ENCODE measurements at places on chromosomes 13 and 19.

GRCh38 chr13:34842466-34842865, 99.6 kb upstream of the NBEA start:
- no peak for DNase-seq

DNA sequence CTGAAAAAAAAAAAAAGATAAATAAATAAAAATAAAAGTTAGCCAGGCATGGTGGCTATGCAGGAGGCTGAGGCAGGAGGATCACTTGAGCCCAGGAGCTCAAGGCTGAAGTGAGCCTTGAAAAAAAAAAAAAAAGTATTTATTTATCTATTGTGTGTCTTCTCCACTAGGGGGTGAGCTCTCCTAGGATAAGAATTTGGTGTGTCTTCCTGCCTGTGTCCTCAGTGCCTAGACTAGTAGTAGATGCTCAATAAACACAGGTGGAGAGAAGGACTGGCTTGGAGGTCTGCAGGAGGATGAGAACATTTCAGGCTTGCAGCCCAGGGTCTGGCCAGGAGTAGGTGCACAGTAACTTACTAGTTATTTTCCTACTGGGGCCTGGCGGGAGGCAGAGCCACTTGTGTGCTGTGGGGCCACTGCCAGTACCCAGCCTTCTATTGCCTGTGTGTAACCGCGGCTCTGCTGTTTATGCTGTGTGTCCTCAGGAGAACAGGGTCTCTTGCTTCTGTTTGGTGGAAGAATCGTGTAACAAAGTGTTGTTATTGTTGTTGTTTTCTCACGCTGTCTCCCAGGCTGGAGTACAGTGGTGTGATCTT, 5.4 kb downstream of the LMTK3 start:
- no peak for DNase-seq

DNA sequence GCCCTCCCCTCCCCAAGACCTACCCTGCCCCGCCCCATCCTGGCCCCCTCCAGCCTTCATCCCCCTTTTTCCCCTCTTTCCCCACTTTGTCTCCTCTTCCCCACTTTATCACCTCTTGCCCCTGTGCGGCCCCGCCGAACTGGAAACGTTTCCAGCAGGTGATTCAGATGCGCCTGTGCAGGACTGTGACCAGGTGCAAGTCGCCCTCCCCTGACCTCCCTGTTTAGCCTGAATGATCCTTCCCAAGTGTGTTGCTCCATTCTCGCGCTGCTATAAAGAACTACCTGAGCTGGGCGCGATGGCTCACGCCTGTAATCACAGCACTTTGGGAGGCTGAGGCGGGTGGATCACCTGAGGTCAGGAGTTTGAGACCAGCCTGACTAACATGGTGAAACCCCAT, 25.9 kb downstream of the ZNF791 start:
- no peak for DNase-seq

DNA sequence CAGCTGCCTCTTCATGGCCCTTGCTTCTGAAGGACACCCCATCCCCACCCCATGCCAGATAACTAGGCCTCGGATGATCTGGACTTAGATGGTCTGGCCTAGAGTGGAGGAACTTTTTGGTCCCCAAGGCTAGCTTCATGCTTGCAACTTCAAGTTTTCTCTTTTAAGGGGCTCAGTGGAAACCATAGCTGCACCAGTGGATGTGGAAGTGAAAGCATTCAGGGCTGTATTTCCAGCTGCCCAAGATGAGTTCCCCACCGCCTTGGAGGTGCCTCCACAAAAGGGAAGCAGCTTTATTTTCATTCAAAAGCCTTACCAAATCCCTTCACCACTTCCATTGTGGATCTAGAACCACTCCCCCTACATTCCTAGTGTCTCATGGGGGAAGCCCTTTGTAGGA, 17.6 kb upstream of the GSX1 start:
- DNase-seq, result no peak

- no peak for DNase-seq
Measured at GRCh38 chr19:56732976-56733375, 61.4 kb upstream of the ZNF835 start.

DNA sequence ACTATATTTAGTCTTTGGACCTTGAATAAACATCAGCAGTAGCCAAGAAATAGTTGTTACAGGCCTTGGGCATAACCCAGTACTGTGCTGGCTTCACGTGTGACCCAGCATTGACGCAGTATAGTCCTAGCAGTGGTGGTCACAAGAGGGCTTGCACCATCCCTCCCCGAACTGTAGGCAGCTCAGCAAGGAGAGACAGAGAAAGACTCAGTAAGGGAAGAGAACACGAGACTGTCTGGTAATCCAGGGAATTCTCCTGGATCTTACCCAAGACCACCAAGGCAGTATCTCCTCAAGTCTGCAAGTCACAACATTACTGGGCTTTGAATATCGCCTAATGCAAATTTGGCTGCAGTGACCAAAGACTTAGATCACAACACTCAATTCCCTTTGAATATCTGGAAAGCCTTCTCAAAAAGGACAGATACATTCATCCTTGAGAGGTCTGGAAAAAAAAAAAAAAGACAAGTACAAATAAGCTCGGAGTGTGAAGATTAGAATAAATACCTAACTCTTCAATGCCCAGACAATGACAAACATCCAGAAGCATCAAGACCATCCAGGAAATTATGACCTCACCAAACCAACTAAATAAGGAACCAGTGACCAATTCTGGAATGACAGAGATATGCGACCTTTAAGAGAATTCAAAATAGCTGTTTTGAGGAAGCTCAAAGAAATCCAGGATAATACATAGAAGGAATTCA, 39.7 kb downstream of the CAB39L start:
- DNase-seq, result no peak

GRCh38 chr13:56700324-56700723, 440.4 kb upstream of the PRR20A start:
- DNase-seq, result no peak

GRCh38 chr13:43304449-43304848, 281.1 kb downstream of the DNAJC15 start:
- no peak for DNase-seq

GRCh38 chr13:28658796-28659620, at the start of gene POMP:
Gene POMP, plus strand, starts transcription at chr13:28659130. Its CDS starts 55 bp downstream, at chr13:28659185.
- peak; percentile 72 for DNase-seq

DNA sequence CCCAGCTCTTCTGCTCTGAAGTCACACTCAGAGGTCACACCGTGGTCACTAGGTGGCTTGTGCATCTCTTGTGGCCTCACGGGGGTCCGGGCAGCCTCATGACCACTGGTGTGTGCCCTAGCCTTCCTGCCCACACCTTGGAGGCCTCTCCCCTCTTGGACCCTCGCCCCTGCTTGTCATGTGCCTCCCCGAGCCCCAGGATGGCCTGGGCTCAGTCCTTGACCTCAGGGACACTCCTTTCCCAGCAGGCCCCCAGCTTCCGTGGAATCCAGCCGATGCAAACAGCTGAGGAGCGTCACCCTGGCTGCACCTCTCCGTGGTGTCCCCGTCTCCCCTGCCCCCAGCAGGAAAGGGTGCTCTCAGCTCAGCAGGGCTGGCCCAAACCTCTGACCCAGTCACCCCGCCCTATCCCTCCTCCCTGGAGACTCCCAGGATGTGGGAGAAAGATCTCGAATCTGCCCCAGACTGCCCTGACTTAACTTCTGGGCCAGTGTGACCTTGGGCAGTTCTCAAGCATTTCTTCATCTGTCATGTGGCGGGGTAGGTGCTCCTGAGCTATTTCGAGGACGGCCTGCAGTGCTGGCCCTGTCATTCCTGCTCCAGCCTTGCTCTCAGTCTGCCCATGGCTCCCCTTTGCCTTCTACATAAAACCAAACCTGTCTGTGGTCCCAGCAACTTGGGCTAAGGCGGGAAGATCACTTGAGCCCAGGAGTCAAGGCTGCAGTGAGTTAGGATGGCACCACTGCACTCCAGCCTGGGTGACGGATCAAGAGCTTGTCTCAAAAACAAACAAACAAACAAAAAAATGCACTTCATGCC, 4.6 kb upstream of the SLC25A42 start:
- DNase-seq, result no peak

DNA sequence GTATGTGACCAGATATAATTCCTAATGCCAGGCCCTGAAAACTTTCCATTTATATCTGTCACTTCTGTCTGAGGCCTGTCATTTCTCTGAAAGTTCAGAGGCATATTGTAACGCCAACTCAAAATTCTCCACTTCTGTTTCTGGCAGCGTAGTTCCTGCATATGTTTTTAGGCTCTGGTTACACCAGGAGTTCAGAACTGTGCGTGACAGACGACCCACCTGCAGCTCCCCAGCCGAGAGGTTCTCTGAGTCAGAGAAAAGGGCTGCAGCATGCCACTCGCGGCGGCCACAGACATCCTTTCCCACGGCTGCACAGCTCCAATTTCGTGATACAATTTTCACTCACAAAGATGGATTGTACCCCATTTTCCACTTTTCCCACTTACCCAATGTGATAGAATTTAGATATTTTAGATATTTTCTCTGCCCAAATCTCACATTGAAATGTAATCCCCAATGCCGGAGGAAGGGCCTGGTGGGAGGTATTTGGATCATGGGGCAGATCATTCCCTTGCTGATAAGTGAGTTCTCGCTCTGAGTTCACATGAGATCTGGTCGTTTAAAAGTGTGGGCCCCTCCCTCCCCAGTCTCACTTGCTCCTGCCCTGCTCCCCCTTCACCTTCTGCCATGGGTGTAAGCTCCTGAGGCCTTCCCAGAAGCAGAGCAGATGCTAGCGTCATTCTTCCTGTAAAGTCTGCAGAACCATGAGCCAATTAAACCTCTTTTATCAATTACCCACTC, 308.1 kb downstream of the LIG4 start:
- no peak for DNase-seq

GRCh38 chr13:91529739-91530482, 131.5 kb downstream of the GPC5 start:
- no peak for DNase-seq

- no peak for DNase-seq
Measured at GRCh38 chr13:37647031-37647650, 48.6 kb upstream of the POSTN start.

DNA sequence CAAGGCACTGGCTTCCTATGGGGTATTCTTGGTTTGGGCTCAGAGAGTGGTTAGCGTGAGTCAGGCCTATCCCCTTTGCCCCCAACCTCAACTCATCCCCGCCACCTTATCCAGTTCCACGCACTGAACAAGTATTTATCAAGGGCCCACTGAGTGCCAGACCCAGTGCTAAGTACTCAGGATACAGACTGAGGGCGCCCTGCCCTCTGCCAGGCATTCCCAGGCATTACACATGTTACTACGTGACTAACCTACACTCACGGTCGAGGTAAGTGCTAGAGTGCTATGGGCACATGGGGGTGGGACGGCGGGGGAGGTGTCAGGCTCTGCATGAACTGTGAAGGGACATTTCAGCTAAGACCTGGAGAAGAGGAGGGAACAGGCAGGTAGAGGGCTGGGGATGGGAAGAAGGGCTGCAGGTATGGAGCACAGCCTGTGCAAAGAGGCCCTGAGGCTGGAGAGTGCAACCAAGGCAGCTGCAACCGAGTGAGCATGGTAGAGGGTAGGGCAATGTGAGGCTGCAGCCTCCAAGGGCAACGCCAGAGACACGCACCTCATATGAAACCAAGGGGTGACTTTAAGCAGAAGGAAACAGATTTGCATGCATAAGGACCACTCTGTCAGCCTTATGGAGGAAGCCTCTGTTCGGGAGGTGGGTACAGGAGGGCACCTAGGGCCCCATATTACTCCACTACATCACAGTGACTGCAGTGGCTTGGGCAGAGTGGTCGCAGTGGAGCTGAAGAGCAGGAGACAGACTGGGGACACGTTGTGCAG, 22.5 kb downstream of the DHRS12 start:
- DNase-seq, result no peak

All from foreskin keratinocyte (primary cell).